Smooth muscle cell of the brain vasculature (primary cell): ENCODE measurements at places on chromosomes 2 and 18.

- no peak for DNase-seq
Measured at GRCh38 chr2:205686783-205687640, 4.7 kb downstream of the NRP2 start.

DNA sequence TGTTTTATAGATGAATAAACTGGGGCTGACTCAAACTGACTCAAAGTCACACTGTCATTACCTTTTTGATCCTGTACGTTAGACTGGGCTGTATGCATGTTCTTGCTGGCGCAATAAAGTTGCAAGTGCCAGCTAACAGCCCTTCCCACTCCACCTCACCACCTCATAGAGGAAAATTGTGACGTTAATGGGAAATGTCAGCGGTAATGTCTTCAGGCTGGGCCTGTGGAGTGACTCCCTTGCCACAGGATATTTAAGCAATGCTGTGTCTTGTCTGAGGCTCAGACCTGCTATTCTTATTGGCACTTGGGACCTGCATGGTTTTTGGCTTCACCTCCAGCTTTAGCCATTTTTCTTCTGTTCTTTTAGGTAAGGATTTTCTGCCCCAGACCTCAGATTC is 25.2 kb upstream of the CASP10 start:
- DNase-seq = no peak

- DNase-seq = no peak
Measured at GRCh38 chr2:23312996-23313606, 71.9 kb upstream of the KLHL29 start.

GRCh38 chr2:158936978-158937377 is 31.5 kb upstream of the TANC1 start:
- DNase-seq = peak; percentile 59

GRCh38 chr2:169767243-169767888 is 31.3 kb upstream of the SSB start:
- peak; percentile 29 for DNase-seq

DNA sequence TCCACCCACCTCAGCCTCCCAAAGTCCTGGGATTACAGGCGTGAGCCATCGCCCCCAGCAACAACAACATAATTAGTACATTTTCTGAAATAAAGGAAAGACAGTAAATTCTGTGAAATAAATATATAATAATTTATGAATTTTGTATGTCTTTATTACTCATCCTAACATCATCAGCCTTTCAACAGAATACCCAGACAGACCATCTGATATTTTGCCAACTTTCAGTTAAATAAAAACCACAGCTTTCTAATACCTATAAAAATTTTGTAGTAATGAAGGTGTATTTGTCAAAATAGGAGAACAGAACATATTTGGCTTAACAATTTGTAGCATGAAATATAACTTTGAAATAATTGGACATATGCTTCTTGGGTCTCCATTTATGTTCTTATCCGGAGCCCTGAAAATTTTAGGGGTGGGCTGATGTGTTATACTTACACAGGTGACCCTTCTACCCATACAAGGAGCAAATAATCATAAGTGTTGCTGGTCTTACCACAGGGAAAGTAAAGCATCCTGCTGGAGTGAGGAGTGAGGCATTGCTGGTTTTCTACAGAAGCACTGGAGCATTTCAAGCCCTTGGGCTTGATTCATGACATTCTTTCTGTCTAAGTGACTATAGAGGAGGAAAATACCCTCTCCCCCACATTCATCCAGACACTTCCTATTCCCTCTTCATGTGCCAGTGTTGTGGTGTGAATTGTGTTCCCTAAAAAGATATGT is 99.3 kb downstream of the SPOPL start:
- no peak for DNase-seq

DNA sequence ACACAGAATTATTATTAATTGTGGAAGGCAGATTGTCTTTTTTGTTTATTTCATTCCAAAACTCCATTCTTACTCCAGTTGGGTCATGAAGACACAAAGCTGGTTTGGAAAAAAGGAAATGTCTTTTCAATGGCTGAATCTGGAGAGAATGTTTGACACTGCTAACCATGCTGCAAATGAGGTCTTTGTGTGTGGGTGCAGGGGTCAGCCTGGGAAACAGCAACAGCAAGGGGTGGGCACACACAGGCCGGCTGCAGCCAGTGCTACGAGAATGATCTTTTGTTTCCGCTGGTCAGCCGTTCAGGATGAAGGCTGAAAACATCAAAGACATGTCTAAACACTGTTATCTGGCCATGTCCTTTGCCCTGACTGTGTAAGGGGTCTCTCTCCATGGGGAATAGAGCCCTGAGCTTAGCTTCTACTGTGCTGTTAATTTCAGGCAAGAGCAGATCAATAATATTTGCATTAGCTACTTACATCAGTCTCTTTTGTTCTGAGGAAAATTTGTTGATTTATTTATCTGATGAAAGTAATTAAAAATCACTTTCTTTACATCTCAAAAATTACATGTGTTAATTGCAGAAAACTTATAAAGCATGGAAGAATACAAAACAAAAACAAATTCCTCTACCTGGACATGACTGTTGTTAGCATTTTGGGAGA is 33.3 kb upstream of the E2F6 start:
- DNase-seq = no peak

- DNase-seq = no peak
Measured at GRCh38 chr18:6368017-6368416, 46.7 kb downstream of the L3MBTL4 start.

- DNase-seq = no peak
Measured at GRCh38 chr2:240329778-240330177, 105.7 kb upstream of the GPC1 start.
